Activated T-helper 1 cell treated with anti-CD3 and anti-CD28 coated beads, Interleukin-12 subunit alpha, Interleukin-12 subunit beta, Interleukin-2, Interleukin-4 antibody, amounts not matched to agents 30 ng/mL and 10 ng/mL and 1 ng/mL, durations not matched to agents 14 hours and 24 hours and 36 hours (primary cell): ENCODE measurements at places on chromosomes 13 and 19. TPM values are rescaled to one million over a fixed set of nuclear protein-coding genes. Genes with fewer than 3 reads are reported as not detected.

DNA sequence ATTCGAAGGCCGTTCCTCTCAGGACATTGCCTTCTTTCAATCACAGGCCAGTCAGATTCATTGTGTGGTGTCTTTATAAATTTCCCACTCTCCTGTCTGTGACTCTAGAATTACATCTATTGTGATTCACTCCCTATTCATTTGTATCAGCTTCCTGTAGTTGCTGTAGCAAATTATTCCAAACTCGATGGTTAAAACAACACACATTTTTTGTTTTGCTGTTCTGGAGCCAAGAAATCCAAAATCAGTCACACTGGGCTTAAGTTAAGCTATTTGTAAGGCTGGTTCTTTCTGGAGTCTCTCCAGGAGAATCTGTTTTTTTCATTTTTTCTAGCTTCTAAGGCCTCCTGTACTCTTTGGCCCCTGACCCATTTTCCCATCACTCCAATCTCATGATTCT is 1487.0 kb upstream of the SLC10A2 start:
- H3K4me1 ChIP-seq, result no peaks in the 10 kb centered on the region
- DNase-seq, result no peak
- no peak overlapping the region for H3K4me3 ChIP-seq
- no peak overlapping the region for H3K27ac ChIP-seq
- no peaks in the 10 kb centered on the region for H3K27me3 ChIP-seq
- no peaks in the 10 kb centered on the region for H3K36me3 ChIP-seq

DNA sequence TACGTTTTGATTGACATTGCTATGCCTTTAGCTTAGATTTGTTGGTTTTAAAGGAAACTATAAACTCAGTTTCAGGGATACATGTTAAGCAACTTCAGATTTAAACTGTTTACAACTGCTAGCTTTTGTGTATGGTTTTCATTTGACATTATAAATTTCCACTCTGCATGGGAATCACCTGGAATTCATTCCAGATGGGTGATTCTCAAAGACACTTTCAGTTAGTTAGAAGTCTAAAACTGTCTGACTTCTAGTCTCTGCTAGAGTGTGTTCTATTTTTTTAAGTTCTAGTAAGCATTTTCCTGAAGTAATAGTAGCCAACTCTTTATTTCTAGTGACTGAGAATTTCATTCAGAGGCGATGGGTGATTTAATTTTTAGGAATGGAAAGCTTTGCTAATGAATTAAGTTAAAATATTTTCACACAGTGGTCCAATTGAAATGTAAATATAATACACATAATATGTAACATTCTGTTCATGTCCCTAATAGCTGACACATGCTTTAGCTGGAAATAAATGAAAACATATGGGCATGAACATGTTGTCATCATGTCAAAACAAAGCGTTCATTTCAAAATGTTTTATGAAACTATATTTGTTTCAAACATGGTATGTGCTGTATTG is 58.3 kb upstream of the CSNK1A1L start:
- H3K4me1 ChIP-seq, result no peaks in the 10 kb centered on the region
- no peaks in the 10 kb centered on the region for H3K36me3 ChIP-seq
- DNase-seq, result no peak

URAD gene
- not detected in 2 replicates for total RNA-seq

- H3K27me3 ChIP-seq, result no peaks in the 10 kb centered on the region
- H3K4me1 ChIP-seq, result peaks cover 10% of the 10 kb centered on the region
- H3K4me3 ChIP-seq, result no peak overlapping the region
- no peaks in the 10 kb centered on the region for H3K36me3 ChIP-seq
These were observed 6.8 kb upstream of the GTF2F2 start for GRCh38 chr13:45113233-45114224.

DNA sequence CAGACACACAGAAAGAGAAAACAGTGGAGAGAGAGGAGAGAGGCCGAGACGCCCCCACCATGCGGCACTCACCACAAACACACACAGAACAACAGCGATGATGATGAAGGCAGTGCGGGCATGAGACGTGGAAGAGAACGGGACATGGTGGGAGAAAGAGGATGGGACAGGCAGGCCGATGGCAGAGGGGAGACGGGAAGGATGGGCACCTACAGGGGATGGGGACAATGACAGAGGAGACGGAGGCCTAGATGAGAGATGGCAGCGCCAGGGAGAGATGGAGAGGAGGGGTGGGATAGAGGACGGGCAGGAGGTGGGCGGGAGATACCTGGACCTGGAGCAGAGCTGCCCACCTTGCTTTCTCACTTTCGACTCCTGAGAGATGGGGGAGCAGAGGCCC is 1.1 kb upstream of the KLK14 start:
- no peak overlapping the region for H3K27ac ChIP-seq
- no peaks in the 10 kb centered on the region for H3K36me3 ChIP-seq
- DNase-seq, result no peak
- H3K27me3 ChIP-seq, result no peaks in the 10 kb centered on the region

BEST2 gene
- total RNA-seq, result 0.12 TPM in 1 of 2 replicates, not detected in the other
